ENCODE measurements at places on chromosomes 3 and 15.

DNA sequence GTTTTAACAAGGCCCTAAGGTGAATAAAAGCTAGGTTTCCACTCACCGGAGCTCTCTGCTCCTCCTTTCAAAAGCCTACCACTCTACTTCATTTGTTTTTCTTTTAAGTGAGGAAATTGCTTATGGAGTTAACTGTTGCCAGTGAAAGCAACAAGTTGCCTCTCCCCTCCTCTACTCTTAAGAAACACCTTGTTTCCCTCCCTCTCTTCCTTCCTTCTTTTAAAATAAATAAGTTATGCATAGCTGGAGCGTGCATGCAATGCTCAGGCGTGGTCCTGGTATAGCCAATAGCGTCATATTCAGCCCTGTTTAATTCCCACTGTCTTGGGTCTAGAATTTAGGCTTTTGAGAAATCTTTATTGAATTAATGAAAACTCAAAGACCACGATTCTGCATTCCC is 101.1 kb upstream of the IGF1R start:
- no peak for DNase-seq

DNA sequence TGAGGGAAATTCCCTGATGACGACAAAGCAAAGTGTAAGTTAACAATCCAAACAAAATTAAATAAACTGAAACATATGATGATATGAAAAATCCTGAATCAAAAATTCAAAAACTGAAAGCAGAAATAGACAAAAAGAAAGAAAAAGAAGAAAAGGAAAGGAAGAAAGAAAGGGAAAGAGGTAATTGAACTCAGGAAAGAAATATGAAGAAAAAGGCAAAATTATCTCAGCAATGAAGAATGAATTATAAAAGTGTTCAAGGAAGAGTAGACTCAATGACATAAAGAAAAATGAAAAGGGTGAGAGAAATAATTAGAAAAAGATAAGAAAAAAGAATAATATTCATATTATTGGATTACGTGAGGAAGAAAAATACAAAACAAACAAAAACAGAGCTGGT is 54.9 kb downstream of the HERC1 start:
- DNase-seq: no peak

DNA sequence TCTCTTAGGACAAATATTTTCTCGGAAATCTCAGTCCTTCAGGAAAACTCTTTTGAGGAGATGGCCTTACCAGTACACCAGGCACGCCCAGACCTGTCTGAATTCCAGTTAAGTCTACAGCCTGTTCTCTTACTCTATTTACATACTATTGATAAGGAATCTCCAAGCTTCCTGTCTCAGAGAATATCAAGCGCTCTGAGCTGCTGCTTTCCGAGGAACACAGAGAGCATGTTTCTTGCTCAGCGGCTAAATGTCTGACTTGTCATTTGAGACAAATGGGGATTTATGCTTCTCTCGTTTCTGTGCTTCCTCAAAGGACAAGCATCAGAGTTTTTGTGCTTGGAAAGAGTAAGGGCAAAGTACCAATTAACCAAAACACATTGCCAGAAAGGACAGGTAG is 112.4 kb upstream of the CCDC54 start:
- no peak for DNase-seq

DNA sequence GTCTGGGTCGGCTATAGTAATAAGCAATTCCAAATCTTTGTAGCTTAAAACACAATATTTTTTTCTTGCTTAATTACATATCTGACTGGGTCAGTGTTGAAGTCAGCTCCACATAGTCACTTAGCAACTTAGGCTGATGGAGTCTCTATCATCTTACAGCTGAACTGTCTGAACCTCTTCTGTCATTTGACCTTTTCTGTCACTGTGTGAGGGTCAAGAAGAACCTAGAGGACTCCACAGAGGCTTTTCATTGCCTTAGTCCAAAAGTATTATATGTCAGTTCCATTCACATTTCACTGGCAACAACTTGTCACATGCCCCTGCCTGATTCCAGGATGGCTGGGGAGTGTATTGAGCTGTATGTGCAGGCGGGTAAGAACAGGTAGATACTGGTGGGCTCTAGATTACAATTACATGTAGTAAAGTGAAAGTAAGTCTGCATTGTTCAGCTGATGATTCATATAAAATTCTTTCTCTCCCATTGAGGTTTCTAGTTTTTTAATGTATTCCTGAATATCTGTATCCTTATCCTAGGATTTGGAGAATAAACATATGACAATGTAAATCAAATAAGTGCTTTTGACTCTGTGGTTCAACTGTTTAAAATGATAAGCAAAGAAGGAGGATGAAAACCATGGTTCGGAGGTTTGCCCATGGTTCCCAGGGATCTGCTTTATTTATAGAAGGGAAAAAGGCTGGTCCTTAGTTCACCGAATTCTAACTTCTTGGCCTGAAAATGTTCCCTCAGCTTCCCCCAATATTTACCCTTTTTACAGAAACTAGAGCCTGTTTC is 5.8 kb upstream of the ARPP21 start:
- no peak for DNase-seq

DNA sequence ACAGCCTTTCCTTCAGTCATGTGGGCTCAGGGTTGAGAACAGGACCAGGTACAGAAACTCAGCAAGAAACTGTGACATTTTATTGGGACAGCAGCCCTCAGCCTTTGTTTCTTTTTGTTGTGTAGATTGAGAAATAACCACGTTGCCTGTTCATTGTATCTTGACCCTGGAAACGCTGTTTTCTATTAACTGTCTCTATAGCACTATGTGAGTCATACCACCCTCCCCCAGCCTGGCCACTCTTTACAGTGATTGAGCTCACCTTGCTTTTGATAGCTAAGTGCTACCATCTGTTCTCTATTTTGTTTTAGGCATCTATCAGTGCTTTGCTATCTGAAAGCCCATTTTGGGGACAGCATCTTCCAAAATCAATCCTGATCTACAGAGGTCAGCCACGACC is 127.9 kb downstream of the CD47 start:
- DNase-seq: no peak

GRCh38 chr15:39585389-39585841 is 4.5 kb downstream of the THBS1 start:
- no peak for DNase-seq

- no peak for DNase-seq
Observed at GRCh38 chr3:159668990-159669476, 319.6 kb upstream of the IL12A start.

- no peak for DNase-seq
Observed at GRCh38 chr15:100919481-100920405, 586 bp downstream of the LRRK1 start.

DNA sequence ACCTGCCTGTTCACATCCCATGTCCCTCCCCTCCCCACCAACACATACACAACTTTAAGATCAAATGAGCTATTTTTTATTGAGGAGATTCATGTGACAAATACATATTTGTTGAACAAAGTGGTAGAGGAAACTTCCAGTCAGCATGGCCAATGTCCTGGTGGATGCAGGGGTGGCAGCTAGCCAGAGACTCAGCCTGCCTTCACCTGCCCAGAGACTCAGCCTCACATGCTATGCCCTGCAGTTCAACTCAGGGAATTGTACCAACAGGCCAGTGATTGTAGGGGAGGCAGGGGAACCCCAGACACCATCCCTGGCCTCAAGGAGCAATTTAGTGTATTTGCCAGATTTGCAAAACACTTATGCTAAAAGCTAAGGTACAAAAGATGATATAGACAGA is 136.6 kb downstream of the OPA1 start:
- DNase-seq: no peak

Measured in smooth muscle cell of the brain vasculature (primary cell).